ENCODE measurements at places on chromosomes 1 and 21. TPM values are rescaled to one million over a fixed set of nuclear protein-coding genes. Genes with fewer than 3 reads are reported as not detected.

Gene ABCA4
- 1.1 TPM for total RNA-seq

Gene PCBP3
- total RNA-seq, result 6.1 TPM

Gene LCE3E
- total RNA-seq, result not detected

Gene KCTD3
- 30.4 TPM for total RNA-seq

Gene CNIH3
- total RNA-seq, result 2.5 TPM

Gene AVPR1B
- total RNA-seq, result not detected

Gene NBPF20
- 0.25 TPM for total RNA-seq

Gene SH3BGR
- total RNA-seq, result 12.8 TPM

Gene MCL1
- total RNA-seq, result 98.6 TPM

Gene APCS
- not detected for total RNA-seq

Gene ALPL
- total RNA-seq, result not detected

Gene GLRX2
- total RNA-seq, result 26.7 TPM

Gene SPATA46
- not detected for total RNA-seq

Gene CFAP298
- 68.3 TPM for total RNA-seq

Gene CR1
- not detected for total RNA-seq

Gene IGSF3
- total RNA-seq, result 10.8 TPM

Gene PALMD
- 0.21 TPM for total RNA-seq

Measured in H4 (cell line).